Ovary (tissue), 10 donors: ENCODE measurements at places on chromosomes 5 and 9. TPM values are rescaled to one million over a fixed set of nuclear protein-coding genes. Genes with fewer than 3 reads are reported as not detected.

The SEMA5A gene
- total RNA-seq = 3.3 TPM

The DNAJC21 gene
- 21.6 TPM for total RNA-seq

The DDX4 gene
- not detected for total RNA-seq

The KCNV2 gene
- total RNA-seq = not detected
